Skeletal muscle cell (primary cell): ENCODE measurements at places on chromosomes 2 and 18.

DNA sequence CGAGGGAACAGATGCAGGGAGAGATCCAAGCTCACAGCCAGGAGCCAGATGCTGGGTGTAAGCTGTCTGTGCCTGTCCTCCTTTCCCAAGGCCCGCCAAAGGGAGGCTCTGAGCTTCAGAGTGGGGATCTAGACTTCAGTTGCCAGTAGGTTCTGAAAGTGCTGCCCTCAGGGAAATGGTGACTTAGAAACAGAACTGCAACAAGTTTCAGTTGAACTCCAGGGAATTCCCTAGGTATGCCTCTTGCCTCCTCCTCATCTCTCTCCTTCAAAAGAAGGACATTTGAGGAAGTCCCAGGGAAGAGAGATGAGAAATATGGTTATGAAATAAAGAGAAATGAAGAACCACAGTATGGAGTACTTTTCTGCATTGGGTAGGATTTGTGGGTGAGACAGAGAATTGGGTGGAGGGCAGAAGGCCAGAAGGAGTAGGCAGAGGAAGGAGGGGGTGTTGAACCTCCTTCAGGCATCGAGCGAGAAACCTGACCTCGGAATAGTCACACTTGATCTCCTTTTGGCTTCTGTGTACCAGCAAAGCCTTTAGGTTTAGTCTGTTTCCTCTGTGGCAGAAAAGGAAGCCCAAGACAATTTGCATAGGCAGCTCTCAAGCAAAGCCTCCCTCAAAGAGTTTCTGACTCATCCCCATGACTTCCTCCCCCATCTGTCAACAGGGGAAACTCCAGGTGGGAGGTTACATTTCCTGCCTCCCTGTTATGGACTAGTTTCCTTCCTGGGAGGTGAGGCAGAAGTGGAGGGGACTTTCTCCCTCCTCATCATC is 45.7 kb downstream of the QPCT start:
- peak; percentile 76 for DNase-seq

- DNase-seq: no peak
Observed at GRCh38 chr18:65988386-65988785, 237.6 kb downstream of the CDH7 start.

- DNase-seq: no peak
Observed at GRCh38 chr2:136125236-136125635, 7.3 kb upstream of the CXCR4 start.

GRCh38 chr18:29234751-29235150 is 1057.8 kb upstream of the CDH2 start:
- DNase-seq: no peak

DNA sequence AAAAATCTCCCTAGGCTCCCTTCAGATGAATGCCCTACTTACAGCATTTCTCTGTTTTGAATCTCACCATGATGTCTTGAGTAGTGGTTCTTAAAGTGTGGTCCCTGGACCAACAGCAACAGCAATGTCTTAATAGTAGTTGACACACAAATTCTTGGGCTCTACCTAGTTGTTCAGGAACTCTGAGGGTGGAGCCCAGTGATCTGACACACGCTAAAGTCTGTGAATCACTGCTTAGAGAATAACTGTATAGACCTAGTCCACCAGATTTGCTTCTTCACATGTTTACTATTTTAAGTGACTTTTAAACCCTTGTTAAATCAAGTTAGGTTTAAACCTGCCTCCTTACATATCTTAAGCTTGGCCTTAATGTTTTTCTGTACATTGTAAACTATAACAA is 47.6 kb upstream of the ARHGAP15 start:
- DNase-seq: no peak

- no peak for DNase-seq
Observed at GRCh38 chr2:185221-185620, 78.6 kb downstream of the SH3YL1 start.

- no peak for DNase-seq
Observed at GRCh38 chr2:23298551-23298950, 86.4 kb upstream of the KLHL29 start.

DNA sequence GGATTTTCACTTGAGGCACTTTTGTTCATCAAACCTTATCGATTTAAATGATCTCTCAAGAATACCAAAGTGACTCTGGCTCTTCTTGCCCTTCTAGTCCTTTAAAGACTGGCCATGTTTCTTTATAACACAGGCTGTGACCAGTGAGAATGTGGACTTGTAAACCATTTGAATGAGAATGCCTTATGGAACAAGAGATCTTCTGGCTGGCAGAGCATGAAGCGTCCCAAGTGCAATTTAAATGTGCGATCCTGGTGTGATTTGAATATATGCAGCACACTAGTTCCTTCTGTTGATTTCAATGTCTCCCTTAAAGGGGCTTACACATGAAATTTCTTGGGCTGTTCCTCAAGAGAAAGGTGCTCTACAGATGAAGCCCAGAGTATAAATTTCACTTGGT is 262.4 kb upstream of the CCDC68 start:
- no peak for DNase-seq

DNA sequence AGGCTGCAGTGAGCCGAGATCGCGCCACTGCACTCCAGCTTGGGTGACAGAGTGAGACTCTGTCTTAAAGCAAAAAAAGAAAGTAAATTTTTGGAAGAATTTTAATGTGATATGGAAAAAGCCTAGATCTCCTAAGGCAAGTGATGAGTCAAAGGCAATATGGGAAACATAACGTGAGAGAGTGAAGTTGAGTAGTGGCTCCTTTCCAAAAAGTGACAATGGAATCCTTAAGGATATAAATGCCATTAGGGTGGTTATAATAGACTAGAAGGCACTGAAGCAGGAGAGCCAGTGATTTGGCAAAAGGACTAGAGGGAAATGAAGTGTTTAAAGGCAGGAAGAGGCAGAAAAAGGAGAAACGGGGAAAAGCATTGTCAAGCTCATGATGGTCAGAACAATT is 25.6 kb downstream of the ARHGAP28 start:
- DNase-seq: no peak

- no peak for DNase-seq
Observed at GRCh38 chr2:106664669-106665068, 177.5 kb downstream of the CD8B2 start.

- no peak for DNase-seq
Observed at GRCh38 chr2:173050684-173051083, 25.0 kb upstream of the MAP3K20 start.

DNA sequence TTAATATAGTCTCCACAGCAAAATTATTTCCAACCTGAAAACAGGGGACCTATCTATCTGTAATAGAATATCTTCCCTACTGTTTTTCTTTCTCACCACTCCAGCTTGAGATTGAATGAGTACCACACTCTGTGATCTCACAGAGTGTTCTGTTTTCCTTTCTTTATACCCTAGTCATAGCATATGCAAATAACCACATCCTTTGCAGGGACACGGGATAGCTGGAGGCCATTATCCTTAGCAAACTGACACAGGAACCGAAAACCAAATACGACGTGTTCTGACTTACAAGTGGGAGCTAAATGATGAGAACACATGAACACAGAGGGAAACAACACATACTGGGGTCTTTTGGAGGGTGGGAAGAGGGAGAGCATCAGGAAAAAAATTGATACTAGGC is 224.7 kb downstream of the SLC8A1 start:
- no peak for DNase-seq

DNA sequence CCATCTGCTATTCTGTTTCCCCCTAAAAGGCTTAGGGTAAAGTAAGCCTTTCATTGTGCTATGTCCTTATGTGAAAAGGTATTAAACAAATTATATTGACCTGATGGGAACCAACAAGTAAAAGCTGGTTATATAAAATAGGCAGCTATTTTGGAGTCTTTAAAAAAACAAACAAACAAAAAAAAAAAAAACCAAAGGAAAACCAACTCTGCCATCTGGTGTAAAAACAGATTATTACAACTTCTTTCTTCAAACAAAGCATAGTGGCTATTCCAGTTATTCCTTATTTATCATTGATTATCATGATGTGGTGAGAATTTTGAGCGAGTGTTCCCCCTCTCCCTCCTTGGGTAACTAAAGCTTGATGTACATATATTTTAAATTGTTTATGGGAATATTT is 122.3 kb upstream of the FHL2 start:
- no peak for DNase-seq

DNA sequence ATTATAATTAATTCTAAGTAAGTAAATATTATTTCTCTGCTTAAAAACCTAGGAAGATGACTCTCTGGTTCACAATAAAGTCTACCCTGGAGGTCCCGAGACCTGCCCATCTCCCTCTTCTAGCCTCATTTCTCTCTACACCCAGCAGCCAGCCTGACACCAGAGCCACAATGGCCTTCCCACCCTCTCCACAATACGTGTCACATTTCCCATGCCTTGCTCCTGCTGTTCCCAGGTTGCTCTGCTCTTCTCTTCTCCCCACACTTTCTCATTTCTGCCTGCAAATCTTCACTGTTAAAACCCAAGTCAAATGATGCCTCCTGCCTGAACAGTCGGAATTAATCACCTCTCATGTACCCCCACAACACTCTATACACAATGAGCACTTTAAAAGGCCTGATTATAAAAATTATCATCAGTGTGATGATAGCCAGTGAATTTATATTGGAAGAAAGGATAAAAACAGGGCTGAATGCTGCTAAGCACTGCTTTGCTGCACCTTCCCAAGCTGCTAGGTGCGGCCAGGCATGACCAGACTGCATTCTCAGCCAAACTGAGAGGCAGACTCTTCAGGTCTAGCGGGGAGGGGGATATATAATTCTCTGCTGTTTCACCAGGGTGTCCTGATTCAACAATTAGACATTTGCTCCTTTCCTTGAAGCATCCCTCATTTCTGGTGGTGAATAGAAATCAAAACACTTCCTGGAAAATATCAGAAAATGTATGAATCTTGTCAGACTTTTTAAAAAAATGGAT is 160.6 kb downstream of the DTNA start:
- DNase-seq: no peak

DNA sequence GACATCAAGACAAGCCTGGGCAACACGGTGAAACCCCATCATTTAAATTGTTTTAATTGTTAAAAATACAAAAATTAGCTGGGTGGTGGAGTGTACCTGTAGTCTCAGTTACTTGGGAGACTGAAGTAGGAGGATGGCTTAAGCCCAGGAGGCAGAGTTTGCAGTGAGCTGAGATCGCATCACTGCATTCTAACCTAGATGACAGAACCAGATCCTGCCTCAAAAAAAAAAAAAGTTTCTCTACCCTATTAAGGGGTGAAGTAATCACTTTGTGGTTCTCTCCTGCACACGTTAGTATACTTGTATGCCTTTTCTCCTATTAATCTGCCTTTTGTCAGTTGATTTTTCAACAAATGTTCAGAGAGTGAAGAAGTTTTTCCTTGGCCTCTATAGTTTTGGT is 18.1 kb upstream of the PUM2 start:
- DNase-seq: no peak

- DNase-seq: no peak
Observed at GRCh38 chr2:11069566-11070185, 85.6 kb upstream of the SLC66A3 start.

- DNase-seq: no peak
Observed at GRCh38 chr2:3139906-3140305, 237.7 kb downstream of the EIPR1 start.

DNA sequence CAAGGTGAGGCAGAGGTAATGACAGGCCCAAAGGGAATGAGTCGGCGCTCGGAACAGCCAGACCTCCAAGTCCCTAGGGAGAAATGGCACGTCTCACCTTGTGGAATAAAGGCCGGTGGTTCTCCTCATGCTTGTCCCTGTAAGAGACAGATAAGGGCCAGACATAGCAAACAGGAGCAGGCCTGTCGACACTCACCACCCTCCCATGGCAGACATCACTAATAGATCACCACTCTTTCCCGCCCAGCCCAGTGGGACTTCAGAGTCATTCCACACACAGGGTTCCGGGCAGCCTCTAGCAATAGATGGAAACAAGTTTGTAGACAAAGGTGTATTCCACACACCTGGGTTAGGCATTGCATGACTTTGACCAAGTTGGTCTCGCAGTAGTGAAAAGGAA is 6.3 kb downstream of the DNPEP start:
- DNase-seq: no peak

DNA sequence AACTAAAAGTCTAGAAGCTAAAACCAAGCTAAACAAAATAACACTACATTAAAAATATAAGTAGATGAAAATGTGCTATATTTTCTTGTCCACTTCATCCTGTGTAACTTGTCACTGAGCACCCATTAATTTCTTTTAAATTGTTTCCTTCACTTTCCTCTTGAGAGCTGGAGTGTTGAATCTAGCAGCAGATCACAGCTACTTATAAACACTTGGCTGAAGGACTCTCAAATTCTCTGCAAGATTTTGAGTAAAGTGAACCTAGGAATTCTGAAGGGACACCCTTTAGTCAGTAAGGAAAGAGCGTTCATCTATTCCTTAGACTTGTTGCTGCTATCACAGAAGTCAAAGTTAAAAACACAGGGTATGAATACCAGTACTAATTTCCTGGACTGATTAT is 1163.9 kb downstream of the DPP10 start:
- no peak for DNase-seq

- no peak for DNase-seq
Observed at GRCh38 chr2:1801541-1801940, 57.2 kb upstream of the PXDN start.

GRCh38 chr2:113173542-113174375 is at the start of gene PSD4:
Gene PSD4, plus strand, starts transcription at chr2:113173971. Its CDS starts 8,486 bp downstream, at chr2:113182457.
- DNase-seq: no peak

GRCh38 chr2:178529194-178529593 is 48.9 kb downstream of the PLEKHA3 start:
- DNase-seq: no peak

DNA sequence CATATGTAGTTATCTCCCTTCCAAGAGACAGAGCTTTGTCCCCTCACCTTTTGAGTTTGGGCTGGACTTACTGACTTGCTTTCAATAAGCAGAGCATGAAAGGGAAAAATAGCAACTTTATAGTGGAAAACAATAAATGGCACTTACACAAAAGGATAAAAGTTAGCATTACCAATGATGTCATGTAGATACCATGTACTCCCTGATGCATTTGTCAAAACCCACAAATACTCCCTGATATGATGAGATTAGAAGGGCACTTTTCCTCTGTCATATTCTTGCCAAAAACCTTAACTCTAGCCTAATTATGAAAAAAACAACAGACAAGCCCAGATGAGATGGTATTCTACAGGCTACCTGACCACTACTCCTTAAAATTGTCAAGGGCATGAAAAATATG is 16.0 kb downstream of the HIBCH start:
- DNase-seq: no peak

DNA sequence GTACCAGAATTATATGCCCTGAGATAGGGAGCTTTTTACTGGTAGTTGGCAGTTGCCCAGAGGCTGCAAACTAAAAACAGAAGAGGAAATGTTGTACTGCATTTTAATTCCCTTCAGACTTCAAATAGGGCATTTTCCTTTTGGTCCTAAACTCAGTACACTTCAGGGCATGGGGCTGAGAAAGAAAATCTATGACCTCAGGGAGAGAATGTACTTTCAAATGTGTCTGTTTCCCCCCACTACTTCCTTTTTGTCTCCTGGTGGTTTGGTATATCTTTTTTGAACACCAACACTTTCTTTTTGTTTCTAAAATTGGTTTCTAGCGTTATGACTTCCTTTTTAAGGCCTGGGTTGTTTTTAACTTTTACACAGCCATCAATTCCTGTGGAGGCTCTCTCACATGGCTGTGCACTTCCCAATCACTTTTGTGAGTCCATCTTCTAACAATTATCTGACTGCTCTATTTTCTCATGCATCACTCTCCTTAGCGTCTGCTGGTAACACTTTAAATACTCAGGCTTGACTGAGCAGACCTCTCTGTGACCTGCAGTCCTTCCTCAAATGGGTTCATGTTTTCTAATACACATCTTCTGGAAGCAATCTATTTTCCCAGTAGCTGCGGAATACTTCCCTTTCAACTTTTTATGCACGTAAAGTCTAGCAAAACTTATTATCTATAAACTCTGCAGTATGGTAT is 596.0 kb downstream of the LRP1B start:
- DNase-seq: no peak

GRCh38 chr2:44075541-44075940 is 79.8 kb upstream of the LRPPRC start:
- peak; percentile 60 for DNase-seq

GRCh38 chr2:1665761-1666505 is 78.4 kb downstream of the PXDN start:
- no peak for DNase-seq
